ENCODE measurements at places on chromosomes 11 and 22. TPM values are rescaled to one million over a fixed set of nuclear protein-coding genes. Genes with fewer than 3 reads are reported as not detected.
A peak's percentile ranks its signal among the peaks of the same experiment; 100 is the strongest.

OR9G1 gene
- not detected for polyA plus RNA-seq

CABP4 gene
- polyA plus RNA-seq = 0.52 TPM

SAA4 gene
- not detected for polyA plus RNA-seq

BBOX1 gene
- polyA plus RNA-seq = 0.37 TPM

NUP98 gene
- 105 TPM for polyA plus RNA-seq

DNAJB7 gene
- not detected for polyA plus RNA-seq

IFITM1 gene
- 5.1 TPM for polyA plus RNA-seq

PATE1 gene
- not detected for polyA plus RNA-seq

DNA sequence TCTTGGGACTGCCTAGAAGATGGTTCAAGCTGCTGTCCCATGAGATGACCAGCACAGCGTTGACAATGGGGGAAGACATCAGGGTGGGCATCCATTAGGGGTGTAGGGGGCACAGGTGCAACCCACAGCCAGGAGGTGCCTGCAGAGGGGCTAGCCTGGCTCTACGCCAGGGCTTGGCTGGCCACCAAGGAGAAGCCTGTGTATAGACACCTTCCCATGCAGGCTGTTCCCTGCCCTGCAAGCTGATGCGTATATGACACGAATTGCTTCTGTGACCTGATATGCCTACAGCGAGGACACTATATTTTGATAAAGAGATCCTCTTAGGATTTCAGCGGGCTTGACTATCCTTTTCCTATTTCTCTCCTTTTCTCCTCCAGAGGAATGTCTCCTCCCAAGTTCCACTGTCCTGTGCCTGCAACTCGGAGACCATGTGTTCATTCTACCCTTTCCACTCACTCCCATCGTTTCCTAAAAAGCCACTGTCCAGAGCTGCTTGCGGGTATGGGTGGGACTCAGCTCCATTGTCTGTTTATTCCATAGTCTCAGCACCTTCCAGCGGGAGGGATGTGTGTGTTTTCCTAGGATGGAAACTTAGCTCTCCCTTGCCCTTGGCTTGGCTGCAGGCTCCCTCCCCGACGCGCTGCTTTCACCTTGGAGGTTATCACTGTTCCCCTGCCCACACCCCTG lies 56.1 kb downstream of the ST14 start:
- DNase-seq = no peak

DNA sequence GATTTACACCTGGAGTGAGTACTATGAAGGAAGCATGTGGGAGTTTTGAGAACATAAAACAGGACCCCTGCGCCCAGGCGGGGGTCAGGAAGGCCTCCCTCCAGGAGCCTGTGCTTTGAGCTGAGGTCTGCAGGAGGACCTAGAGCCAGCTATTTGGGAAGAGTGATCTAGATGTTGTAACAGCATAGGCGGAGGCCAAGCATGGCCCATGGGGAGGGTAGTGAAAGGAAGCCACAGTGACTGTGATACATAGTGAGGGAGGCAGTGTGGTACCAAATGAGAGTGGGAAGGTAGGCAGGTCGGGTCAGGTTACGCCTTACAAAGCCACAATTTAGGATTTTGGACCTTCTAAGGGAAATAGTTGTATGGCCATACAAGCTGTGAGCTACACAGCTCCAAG lies 147.5 kb downstream of the PARVA start:
- no peak for DNase-seq

DNA sequence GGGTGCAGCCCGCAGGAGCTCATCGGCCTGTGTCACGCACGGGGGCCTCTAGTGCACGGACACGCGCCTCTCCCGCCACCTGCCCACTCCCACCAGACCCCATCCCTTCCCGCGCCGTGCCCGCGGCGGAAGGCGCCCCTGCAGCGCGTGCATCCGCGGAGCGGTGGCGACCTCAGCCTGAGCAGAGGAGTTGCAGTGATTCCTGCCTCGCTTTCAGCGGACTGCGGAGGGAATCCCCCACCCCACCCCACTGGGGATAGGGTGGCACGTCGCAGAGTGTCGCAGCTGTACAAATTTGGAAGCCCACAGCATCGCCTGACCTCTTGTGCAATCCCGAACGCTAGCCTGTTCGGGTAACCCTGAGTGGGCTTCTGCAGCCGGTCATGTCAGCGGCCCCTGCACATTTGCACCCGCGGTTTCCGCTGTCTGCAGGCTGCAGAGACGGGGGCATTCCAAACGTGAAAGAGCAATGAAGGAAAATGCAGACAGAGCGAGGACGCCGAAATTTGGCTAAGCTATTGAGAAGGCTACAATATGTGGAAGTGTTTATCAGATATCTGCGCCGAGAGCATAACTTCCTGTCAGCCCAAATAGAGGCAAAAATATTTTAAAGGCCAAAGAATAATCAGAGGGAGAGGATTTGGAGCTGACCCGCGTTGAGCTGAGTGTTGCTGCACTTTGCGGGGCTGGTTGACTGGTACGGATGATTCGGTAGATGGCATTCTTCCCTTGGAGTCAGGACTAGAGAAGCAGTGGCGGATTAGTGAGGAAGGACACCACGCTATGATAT lies 617 bp upstream of the ARHGAP20 start:
- peak; percentile 14 for DNase-seq

GRCh38 chr22:21926728-21927127 lies 25.9 kb downstream of the PPM1F start:
- no peak for DNase-seq

GRCh38 chr11:64861227-64861975 lies 16.9 kb upstream of the CDC42BPG start:
- no peak for DNase-seq

DNA sequence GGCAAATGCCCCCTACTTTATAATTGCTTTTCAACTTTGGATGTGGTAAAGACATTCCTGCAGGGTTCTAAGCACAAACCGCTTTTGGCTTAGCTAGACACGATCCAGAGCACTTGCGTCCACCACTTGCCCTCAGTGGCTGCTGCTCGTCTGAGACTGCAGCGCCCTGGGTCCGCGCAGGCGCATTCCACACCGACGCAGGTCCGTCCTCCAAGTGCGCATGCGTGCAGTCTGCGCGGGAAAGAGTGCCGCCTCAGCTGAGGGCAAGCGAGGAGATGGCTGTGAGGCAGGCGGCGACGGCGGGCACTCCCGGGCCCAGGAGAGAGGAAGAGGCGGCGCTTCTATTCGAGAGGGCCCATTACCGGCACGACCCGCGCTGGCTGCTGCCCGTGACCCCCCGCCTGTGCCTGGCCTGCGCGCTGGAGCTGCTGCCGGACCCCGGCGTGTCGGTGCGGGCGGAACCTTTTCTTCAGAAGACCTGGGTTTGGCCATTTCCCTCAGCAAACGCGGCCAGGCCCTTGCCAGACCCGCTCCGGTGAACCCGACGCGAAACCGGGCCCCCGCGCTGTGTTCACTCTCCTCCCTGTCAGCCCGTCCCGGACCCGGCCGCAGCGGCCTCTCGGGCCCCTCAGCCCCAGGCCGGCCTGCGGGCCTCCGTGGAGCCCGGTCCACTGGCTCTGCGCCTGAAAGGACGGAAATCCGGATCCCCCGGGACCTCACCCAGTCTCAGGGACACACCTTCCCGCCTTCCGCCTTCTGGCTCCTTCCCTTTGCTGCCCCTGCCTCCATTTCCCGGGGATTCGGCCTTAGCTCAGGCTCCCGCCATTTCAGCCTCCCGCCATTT lies at the start of gene MEI1:
TSS of gene MEI1 (plus strand) at position 240 of the 844 bp plus-strand sequence. CDS start at position 276, 36 bp downstream.
- DNase-seq = peak; percentile 28

DNA sequence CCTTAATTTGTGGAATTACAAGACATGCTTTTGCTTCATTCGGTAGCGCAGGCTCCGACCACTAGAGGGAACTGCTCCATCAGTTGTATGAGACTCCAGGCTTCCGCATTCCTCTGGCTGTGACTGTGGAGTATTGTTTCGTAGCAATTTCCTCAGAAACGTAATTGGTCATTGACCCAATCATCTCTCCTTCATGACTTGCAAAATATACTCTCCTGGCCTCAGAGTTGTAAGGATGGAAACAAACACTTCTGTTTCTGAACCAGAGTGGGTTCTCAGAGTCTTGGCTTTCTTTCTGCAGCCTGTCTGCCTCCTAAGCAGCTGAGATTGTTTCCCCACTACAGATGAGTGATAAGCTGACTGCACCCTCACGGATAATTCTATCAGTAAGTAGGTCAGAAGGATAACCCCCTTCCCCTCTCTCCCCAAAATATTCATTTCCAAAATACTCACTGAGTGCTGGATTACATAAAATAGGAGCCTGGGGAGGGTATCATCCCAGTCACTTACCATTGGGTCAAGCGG lies 146.8 kb upstream of the ZC3H12C start:
- peak; percentile 87 for DNase-seq

DNA sequence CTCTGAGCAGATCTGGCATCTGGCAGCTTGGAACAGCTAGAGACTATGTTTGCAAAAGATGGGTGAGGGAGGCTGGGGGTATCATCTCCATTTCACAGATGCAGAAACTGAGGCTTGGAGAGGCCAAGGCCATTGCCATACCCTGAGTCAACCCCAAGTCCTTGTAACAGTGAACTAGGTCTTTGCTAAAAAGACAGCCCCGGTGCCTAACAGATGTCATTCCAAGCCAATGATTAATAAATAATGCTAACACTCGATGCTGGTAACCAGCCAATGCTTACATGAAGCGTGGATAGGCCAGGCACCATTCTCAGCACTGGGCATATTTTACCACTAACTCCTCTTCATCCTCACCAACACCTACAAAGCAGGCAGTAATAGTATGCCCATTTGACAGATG lies 164.0 kb downstream of the MN1 start:
- peak; percentile 36 for DNase-seq

GRCh38 chr11:19995145-19995544 lies 165.1 kb downstream of the DBX1 start:
- peak; percentile 91 for DNase-seq

DNA sequence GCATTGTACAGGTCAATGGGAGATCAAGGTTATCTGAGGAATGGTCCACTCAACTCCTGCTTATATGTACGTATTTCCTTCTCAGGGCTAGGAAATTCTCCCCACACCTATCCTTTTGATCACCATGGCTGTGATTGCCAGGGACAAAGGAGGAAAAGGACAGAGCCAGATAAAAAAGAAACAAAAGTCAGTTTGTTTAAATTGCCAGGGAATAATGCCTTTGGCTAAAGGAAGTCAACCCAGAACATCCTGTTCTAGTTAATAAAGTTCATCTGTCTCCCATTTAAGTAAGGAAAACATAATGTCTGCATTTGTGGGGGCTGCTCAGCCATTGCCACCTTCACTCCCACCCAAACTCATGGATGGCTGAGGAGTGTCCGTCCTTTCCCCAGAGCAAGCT lies 124.7 kb downstream of the ME3 start:
- DNase-seq = no peak

DNA sequence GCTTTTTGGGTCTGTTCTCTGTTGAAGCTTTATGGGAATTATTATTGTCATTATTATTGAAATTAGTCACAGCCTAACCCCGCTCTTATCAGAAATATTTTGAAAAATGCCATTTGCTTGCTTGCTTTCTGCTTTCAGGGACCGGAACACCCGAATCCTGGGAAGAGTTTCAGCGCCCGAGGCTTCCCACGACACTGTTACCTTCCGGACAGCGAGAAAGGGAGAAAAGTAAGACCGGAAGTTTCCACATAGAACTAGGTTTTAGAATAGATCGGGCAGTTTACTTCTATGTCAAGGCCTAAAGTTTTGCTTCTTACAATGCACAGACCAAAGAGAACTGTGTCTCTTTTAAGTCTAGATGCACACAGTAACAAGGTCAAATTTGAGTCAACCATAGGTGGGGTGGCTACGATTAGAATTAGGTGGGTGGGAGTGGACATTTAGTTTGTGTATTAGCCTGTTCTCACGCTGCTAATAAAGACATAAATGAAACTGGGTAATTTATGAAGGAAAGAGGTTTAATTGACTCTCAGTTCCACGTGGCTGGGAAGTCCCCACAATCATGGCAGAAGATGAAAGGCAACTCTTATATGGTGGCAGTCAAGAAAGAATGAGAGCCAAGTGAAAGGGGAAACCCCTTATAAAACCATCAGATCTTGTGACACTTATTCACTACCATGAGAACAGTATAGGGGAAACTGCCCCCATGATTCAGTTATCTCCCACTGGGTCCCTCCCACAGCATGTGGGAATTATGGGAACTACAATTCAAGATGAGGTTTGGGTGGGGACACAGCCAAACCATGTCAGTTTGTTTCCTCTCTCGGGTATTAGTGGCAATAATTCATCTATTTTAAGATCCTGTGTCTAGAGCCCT lies 12.9 kb downstream of the MPEG1 start:
- DNase-seq = no peak

GRCh38 chr11:2194877-2195755 lies 23.5 kb upstream of the TH start:
- DNase-seq = peak; percentile 11

- peak; percentile 16 for DNase-seq
These were observed 85.0 kb downstream of the CHST1 start for GRCh38 chr11:45580399-45580798.

- DNase-seq = no peak
These were observed 18.9 kb downstream of the FBXO7 start for GRCh38 chr22:32493551-32493950.

DNA sequence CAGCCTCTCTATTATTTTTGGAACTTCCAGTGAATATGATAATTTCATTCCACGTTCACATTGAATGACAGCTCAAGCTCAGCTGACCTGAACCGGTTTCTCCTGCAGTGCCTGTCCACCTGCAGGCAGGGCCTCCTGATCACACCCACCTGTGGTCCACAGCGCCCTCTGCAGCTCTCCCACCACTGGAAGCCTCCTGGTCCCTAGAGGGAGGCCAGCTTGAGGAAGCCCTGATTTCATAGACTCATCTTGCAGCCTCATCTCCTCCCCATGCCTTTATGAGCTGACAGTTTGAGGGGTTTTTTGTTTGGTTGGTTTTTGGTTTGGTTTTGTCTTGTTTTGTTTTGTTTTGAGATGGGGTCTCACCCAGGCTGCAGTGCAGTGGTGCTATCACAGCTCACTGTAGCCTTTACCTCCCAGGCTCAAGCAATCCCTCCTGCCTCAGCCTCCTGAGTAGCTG lies 29.9 kb upstream of the MALAT1 start:
- peak; percentile 82 for DNase-seq

DNA sequence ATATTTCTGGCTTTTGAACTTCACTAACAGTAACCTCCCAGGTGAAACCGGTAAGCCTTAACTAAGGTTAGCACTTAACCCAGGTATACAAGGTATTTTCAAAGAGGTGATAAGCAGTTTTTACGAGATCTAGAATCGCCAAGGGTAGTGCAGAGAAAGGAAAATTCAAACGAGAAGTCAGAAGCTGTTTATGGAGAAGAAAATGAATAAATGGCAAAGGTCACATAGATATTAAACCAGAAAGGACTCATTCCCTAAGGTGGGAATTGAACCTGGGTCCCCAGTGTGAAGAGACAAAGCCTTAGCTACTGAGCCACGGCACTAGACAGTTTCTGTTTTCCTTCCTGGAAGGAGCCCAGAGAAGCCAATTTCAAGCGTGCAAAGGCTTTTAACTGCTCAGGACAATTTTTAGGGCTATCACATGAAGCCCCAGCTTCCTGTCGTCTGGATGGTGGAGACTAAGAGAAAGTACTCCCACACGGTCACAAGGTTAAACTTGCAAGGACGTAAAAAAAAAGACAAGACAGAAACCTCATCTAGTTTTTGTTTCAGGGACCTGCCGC lies 5.7 kb upstream of the C1QTNF6 start:
- DNase-seq = peak; percentile 52

GRCh38 chr11:18987454-18988231 lies 48.4 kb upstream of the MRGPRX1 start:
- peak; percentile 86 for DNase-seq

- no peak for DNase-seq
These were observed 718 bp downstream of the CHKA start for GRCh38 chr11:68120273-68121066.
